ENCODE measurements at places on chromosomes 2 and 18. TPM values are rescaled to one million over a fixed set of nuclear protein-coding genes. Genes with fewer than 3 reads are reported as not detected.

Gene CNDP1
- 0.29 TPM for total RNA-seq

Gene ALLC
- 0.16 TPM for total RNA-seq

Gene NOTO
- total RNA-seq, result not detected

Gene BOLA3
- total RNA-seq, result 24.8 TPM

DNA sequence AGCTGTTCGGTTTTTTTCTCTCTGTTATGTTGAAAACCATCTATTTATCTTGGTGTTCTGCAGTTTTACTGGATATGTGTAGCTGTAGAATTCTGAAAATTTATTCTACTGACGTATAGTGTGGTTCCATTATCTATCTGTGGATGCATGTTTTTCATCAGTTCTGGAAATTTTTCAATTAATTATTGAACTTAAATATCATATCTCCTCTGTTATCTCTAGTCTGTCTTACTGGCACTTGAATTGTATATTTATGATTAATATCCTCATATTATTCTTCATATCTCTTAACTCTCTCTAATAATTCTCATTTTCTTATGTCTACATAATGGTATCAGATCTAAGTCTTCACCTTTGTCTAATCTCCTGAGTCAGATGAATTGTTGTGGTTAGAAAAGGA lies 501.7 kb downstream of the STK39 start:
- no peak for DNase-seq
- H3K4me1 ChIP-seq, result peaks cover 24% of the 10 kb centered on the region
- no peaks in the 10 kb centered on the region for H3K27me3 ChIP-seq
- H3K36me3 ChIP-seq, result no peaks in the 10 kb centered on the region
- H3K27ac ChIP-seq, result no peak overlapping the region
- H3K4me3 ChIP-seq, result no peak overlapping the region

- no peaks in the 10 kb centered on the region for H3K4me1 ChIP-seq
- DNase-seq, result no peak
- no peak overlapping the region for H3K27ac ChIP-seq
- H3K27me3 ChIP-seq, result peaks cover 18% of the 10 kb centered on the region
- H3K36me3 ChIP-seq, result peaks cover 1% of the 10 kb centered on the region
- H3K4me3 ChIP-seq, result no peak overlapping the region
These were observed 221.9 kb upstream of the AGAP1 start for GRCh38 chr2:235271936-235272335.

DNA sequence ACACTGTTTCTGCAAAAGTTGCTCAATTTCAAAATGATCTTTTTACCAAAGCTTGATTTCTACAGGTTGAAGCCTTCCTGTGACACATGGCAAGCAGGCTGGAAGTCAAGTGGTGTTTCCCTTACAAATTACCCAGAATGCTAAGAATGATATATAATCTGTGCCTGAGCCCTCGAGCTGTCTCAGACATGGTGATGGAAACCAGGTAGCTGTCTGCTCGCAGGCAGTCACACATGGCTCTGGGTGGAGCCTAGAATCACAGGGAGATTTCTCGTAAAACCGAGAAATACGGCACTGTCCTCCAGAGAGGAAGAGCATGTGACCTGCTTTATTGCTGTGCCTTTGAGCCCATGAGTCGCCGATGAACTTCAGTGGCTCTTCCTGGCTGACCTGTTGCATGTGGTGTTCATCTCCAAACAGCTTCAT lies 392.9 kb downstream of the ZNF521 start:
- DNase-seq, result no peak
- no peaks in the 10 kb centered on the region for H3K36me3 ChIP-seq
- no peaks in the 10 kb centered on the region for H3K4me1 ChIP-seq
- H3K4me3 ChIP-seq, result no peak overlapping the region
- peaks cover 81% of the 10 kb centered on the region for H3K27me3 ChIP-seq

DNA sequence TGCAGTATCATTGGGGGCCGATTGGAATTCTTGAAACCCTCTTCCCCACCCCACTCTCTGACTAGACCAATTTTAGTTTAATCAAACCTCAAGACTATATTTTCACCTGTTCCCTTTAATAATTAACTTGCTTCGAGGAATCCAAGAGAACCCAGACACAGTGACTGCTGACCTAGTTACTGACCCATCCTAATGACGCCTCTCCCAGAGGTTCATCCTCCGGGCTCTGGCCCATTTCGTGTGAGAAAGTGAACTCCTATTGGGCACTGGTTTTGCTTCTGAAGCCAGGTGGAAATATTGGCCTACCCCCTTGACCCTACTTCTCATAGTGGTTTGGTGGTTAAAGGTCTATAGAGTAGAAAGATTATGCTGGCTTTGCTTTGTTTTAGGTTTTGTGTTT lies 39.9 kb downstream of the RPL37A start:
- no peak for DNase-seq
- H3K27me3 ChIP-seq, result peaks cover 7% of the 10 kb centered on the region
- H3K4me1 ChIP-seq, result peaks cover 6% of the 10 kb centered on the region
- H3K27ac ChIP-seq, result no peak overlapping the region
- H3K36me3 ChIP-seq, result no peaks in the 10 kb centered on the region

DNA sequence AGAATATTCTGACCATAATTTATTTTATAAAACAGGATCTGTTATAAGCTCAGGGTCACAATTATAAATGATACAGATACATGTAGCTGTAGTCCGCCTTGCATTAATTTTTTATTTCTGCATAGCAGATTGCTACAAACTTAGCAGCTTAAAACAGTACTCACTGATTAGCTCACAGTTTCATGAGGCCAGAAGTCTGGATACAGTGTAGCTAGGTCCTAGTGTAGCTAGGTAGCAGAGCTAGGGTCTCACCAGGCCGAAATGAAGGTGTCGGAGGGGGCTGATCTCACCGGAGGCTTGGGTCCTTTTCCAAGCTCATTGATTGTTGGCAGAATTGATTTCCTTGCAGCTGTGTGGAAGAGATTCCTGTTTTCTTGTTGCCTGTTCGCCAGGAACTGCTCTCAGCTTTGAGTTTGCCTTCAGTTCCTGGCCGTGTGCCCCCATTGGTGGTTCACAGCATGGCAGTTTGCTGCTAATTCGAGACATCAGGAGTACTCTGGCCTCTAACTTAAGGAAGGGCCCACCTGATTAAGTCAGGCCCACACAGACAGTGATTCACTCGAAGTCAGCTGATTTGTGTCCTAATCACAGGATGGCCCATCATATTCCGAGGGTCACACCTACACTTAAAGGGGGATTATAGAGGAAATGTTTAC lies 18.4 kb downstream of the NAPG start:
- no peaks in the 10 kb centered on the region for H3K27me3 ChIP-seq
- peaks cover 7% of the 10 kb centered on the region for H3K4me1 ChIP-seq
- no peak for DNase-seq
- peaks cover 34% of the 10 kb centered on the region for H3K36me3 ChIP-seq
- H3K4me3 ChIP-seq, result no peak overlapping the region

- H3K27ac ChIP-seq, result peak overlapping the region; percentile 94
- peak overlapping the region; percentile 98 for H3K4me3 ChIP-seq
- H3K4me1 ChIP-seq, result peaks cover 31% of the 10 kb centered on the region
- H3K36me3 ChIP-seq, result peaks cover 2% of the 10 kb centered on the region
- no peak for DNase-seq
These were observed 1.4 kb downstream of the TRIB2 start for GRCh38 chr2:12718015-12718671.

DNA sequence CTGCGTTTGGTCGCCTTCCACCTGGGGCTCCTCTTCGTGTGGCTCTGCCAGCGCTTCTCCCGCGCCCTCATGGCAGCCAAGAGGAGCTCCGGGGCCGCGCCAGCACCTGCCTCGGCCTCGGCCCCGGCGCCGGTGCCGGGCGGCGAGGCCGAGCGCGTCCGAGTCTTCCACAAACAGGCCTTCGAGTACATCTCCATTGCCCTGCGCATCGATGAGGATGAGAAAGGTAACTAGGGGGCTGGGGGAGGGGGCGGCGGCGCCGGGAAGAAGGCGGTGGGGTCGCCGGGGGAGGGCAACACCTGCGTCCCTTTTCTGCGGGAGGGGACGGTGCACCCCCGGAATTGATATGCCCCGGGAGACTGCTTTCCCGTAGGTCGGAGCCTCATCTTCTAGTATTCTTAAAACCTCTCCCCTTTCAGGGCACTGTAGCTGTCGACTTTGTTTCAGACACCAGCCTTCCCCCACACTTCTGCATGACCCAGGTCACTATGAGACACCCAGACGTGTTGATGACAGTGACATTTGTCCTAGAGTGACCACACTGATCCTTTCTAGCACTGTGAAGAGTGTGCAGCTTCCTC lies 755 bp downstream of the SPAST start:
- DNase-seq, result no peak
- H3K4me1 ChIP-seq, result peaks cover 11% of the 10 kb centered on the region
- H3K4me3 ChIP-seq, result peak overlapping the region; percentile 98
- peak overlapping the region; percentile 92 for H3K27ac ChIP-seq
- H3K27me3 ChIP-seq, result no peaks in the 10 kb centered on the region
- H3K36me3 ChIP-seq, result peaks cover 3% of the 10 kb centered on the region

DNA sequence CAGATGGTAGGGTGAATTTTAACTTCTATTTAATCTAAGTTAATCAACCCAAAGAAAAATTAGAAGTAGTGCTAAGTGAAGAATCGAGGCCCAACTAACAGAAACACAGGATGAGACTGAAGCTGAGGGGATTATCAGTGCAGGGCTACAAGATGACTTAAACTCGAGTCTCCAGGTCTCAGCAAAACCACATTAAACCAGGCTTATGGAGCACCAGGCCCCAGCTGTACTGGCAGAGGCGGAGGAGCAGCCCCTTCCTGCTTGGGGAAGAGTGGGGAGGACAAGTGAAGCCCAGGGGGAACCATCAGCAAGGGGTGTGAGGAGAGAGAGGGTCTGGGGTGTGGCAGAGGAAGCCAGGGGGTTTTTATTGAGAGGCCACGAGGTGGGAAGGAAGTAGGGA lies 135.9 kb upstream of the EPAS1 start:
- H3K27ac ChIP-seq, result no peak overlapping the region
- DNase-seq, result no peak
- no peak overlapping the region for H3K4me3 ChIP-seq
- H3K36me3 ChIP-seq, result no peaks in the 10 kb centered on the region
- peaks cover 41% of the 10 kb centered on the region for H3K4me1 ChIP-seq
